Epithelial cell of alveolus of lung (primary cell): ENCODE measurements at places on chromosomes 6 and 20. TPM values are rescaled to one million over a fixed set of nuclear protein-coding genes. Genes with fewer than 3 reads are reported as not detected.

MUC21 gene
- total RNA-seq, result not detected in 2 replicates

SMOC2 gene
- not detected in 2 replicates for total RNA-seq

PROKR2 gene
- total RNA-seq, result not detected in 2 replicates

CST7 gene
- total RNA-seq, result not detected in 2 replicates

TMEM244 gene
- total RNA-seq, result not detected in 2 replicates
